ENCODE measurements at places on chromosomes 12 and 14.

GRCh38 chr12:53956914-53957536, 2.3 kb downstream of the HOXC12 start:
- DNase-seq = no peak

- DNase-seq = no peak
Measured at GRCh38 chr12:28857369-28857768, 291.7 kb upstream of the FAR2 start.

DNA sequence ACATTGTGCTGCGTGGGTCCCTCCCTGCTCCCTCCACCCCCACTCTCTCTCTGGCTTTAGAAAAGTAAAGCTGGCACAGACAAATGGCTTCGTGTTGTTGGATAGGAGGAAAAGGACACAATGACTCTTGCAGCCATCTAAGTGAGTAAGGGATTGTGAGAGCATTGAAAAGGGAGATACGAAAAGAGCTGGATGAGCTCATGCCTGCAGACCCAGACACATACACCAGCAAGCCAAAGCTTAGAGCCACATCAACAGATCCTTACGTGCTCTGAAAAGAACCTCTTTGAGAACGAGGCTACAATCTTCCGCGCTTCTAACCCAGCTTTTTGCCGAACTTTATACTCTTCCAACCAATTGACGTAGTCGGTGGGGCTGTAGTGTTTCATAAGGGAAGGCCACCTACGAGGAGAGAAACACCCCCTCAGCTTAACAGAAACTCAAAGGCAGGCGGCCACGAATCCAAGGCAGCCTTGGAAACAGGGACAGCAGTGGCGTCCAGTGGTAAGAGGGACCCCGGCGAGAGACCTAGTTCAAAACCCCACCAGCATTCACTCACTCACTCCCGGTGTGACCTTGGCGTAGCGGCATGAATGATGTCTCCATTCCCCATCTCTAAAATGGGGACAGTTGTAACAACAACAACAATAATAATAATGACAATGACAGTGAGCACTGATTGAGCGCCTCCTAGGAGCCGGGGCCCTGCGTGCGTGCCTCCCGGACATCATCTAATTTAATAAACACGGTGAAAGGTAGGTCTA, 1.1 kb downstream of the FBXO21 start:
- DNase-seq = no peak

- DNase-seq = no peak
Measured at GRCh38 chr14:57833323-57833722, 32.6 kb downstream of the SLC35F4 start.

GRCh38 chr12:3752096-3752709, 706 bp downstream of the CRACR2A start:
- peak; percentile 45 for DNase-seq

DNA sequence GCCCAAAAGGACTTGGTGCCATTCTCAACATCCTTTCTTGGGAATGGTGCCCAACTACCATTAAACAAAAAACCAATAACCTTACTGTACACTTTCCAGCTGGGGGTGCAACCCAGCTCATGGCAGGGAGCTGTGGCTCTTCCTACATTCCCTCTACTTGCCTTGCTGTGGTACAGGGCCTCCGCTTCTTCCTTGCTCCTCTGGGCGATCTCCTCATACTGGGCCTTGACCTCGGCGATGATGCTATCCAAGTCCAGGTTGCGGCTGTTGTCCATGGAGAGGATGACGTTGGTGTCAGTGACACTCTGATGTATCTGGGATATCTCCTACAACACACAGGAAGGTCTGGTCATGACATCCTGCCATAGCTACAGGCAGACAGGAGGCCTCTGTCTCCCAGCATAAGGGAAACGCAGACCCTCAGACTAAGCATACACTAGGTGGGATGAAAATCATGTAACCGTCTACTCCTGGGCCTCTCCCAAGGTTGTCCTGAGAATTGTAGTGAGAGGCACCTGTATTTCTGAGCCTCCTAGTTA, 3.9 kb downstream of the KRT2 start:
- DNase-seq = peak; percentile 2

DNA sequence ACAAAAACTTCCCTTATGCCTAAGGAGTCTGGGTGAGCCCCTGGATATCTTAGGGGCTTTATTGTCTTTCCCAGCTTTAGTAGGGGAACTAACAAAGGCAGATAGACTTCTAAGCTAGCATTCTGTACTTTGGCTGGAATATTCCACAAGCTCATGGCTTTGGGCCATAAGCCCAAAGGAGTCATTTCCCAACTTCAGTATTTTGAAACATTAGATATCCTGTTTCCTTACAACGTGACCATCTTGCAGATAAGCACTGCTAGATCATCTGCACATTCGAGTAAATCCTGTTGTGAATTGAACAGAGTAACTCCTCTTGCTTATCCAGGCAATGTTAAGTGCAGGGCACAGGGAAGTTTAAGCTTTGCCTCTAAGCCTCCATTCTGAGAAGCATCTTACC, 70.6 kb upstream of the ACTN1 start:
- DNase-seq = no peak

- DNase-seq = peak; percentile 99
Measured at GRCh38 chr12:6493497-6494257, at the start of gene NCAPD2. Gene NCAPD2, plus strand, starts transcription at chr12:6494102. Its CDS starts 997 bp downstream, at chr12:6495099.

- DNase-seq = no peak
Measured at GRCh38 chr14:34507459-34507858, 32.0 kb downstream of the EAPP start.

DNA sequence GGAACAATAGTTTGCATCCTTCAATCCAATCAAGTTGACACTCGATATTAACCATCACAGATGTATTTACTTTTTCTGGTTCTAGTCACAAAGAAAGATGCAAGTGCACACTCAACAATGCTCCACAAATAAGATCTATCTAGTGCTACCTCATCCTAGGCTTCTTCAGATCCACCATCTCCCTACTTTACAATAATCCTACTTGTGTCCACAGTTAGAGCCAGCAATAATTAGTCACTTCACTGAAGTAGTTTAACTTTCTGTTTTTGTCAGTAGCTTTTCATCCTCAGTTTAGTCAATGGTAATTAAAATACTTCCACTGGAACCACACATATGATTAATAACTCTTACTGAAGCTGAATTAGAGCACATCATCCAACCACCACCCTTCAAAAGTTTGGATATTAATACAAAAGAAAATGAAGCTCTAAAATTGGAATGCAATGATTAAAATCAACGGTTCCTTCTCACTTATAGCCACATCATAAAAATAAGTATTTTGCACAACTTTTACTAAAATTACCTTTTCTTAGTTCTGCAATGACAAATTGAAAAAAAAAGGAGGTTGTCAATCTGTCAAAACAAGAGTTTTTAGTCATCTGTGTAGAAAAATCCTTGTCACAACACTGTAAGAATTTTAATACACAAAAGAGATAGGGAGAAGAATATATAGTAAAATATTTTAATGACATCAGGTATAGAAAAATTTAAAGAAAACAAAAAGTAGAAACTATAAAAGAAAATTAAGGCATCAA, 28.2 kb upstream of the SNRPF start:
- no peak for DNase-seq

DNA sequence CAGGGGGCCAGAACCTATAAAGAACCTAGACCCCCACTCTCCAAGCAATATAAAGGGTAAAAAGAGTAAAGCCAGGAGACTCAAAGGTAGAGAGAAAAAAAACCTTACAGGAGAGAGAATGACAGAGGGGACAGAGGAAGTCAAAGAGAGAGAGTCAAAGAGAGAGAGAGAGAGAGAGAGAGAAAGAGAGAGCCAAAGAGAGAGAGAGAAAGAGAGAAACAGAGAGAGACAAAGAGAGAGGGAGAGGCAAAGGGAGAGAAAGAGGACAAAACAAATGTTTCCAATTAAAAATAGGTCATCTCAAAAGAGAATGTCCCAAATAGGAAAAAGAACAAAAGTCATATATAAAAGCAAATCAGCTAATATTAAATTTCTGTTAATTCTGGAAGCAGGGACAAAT, 251.5 kb downstream of the DPY19L2 start:
- no peak for DNase-seq

GRCh38 chr12:56190695-56191155, 1.4 kb upstream of the SMARCC2 start:
- no peak for DNase-seq

GRCh38 chr12:131052929-131053328, 99.2 kb downstream of the ADGRD1 start:
- no peak for DNase-seq

Data from D341Med (cell line).